Fibroblast of skin of left quadriceps (primary cell): ENCODE measurements at places on chromosomes 7 and 10.

GRCh38 chr7:80145780-80146422 is 11.3 kb downstream of the GNAI1 start:
- peak; percentile 85 for DNase-seq

DNA sequence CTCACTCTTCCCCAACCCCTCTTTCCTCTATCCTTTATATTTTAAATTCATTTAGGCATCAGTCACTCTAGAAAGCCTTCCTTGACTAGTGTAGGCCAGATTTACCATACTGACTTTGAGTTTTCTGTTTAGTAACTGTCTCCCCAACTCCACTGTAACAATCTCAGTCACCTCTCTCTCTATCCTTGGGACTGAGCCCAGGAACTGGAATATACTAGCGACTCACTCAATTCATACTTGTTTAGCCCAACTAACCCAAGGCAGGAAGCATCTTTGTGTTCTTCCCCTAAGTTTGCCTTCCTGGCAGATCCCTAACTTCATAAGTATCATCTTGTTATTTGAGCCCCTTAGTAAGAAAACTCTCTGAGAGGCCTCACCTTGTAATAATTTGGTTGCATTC is 19.1 kb downstream of the PLCE1 start:
- no peak for DNase-seq

DNA sequence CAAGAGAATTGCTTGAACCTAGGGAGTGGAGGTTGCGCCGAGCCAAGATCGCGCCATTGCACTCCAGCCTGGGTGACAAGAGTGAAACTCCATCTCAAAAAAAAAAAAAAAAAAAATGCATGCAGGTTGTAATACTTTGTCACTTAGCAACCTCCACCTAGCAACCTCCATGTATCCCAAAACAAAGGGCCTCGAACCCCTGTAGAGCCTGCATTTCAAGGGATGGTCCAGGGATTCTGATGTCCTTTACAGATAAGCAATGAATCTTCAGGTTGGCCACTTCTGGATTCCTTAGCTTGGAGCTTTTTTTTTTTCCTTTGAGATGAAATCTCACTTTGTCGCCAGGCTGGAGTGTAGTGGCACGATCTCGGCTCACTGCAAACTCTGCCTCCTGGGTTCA is 1211.0 kb downstream of the TYW1 start:
- DNase-seq: no peak

DNA sequence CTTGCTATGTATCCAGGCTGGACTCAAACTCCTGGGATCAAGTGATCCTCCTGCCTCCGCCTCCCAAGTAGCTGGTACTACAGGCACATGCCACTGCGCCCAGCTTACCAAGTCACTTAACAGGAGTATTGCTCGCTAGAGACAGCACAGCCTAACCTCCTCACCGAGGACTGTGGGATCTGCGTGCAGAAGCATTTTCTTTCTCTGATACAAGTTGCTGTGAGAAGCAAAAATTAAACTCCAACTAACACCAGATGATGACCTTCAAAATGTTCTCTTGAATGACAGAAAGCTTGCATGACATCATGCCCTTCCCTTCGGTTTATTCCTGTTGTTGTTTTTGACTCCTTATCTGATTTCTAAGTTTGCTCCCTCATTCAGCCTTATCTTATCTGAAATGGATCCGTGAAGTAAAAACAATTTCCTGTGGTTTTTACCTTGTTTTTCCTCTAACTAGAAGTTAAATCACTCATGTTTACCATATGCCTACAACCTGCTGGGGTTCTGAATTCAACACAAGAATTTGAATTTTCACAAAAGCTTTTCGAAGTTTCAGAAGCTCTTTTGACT is 94.4 kb upstream of the KIF5B start:
- no peak for DNase-seq

GRCh38 chr7:134562136-134562535 is 13.2 kb downstream of the AKR1B15 start:
- peak; percentile 33 for DNase-seq

DNA sequence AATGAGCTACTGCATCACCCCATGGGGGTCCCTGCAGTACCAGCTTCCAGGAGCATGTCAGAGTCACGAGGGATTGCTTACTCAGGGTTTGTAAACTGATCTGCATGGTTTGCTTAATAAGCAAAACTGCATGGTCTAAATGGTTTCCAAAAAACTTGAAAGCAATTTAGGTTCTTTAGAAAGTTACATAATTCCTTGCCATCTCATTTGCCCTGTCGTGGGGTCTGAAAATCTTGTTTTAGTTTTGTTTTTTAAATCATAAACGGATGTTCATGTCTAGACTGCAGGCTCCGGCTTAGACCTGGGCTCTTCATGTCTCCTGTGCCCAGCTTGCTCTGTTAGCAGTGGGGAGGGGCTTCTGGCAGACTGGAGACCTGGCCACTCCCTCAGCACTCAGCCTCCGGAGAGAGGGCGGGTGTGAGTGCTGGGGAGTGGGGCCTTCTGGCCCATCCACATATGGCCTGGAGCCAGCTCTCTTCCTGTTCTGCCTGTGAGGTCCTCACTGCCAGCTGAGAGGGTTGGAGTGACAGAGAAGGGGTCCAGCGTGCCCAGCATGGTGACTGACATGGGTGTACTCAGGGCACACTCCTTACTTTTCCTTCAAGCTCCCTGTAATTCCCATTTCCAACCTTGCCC is 17.5 kb downstream of the PRF1 start:
- no peak for DNase-seq

GRCh38 chr10:79070606-79071395 is 2.0 kb downstream of the ZMIZ1 start:
- DNase-seq: no peak
